NCI-H1105 (cell line): ENCODE measurements at places on chromosomes 7 and 10.

DNA sequence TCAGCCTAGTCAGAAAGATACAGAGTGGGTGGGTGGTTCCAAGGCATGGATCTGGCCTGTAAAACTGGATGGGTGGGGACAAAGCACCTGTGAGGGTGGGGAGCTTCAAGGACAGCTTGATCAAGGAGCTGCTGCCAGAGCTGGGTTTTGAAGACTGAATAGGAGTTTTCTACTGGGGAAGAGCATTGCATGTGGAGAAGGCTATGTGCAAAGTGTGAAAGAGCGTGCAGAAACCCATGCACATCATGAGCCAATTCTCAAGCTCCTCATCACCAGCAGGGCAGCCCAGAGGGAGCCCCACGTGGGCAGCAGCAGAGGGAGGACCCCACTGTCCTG lies 58.6 kb downstream of the PDGFA start:
- no peak for DNase-seq

DNA sequence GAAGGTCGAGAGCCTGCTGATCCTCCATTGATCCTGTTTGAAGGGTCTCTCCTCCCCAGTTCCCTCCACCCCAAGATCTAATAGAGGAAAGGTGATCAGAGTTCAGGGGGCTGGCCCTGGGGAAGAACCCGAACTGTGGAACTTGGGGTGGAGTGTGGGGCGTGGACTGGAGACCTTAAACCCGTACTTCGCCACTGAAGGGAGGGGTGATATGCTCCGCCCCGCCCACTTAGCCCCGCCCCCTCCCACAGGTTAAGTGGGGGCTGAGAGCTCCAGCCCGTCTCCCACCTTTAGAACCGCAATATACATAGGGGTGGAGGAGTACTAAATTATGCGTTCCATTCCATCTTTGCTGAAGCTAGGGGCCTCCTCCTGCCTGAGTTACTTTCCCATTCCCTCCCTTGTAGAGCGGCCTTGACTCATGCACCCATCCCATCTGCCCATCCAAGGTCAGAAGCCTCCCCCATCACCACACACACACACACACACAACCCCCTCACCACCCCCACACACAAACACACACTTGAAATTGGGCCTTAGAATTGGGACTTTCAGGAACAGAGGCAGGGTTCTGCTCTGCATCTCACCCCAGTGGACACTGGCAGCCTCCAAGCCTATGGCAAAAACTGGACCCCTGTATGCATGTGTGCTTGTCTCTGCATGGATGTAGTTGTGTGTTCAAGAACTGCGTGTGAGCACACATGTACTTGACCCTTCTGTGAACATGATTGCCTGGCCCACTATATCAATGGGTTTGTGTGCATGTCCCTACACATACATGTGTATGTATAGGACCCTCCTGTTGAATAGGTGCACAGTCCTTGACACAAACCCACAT lies 991 bp downstream of the SEMA4G start:
- peak; percentile 5 for DNase-seq

DNA sequence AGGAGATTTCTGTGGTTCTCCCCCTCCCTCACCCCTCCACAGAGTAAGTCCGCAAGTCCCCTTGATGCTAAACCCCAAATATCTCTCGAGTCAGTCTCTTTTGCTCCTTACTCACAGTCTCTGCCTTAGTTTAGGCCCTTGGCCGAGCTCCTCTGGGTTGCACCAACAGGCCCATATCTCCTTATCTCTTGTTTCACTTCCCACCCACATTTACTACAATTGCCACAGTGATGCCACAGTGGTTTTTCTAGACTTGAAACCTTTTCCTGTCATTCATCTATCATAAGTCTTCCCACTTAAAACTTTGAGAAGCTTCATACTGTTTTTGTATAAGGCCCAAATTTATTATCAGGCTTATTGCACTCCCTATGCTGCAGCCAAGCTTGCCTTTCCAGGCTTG lies 23.4 kb upstream of the NME8 start:
- no peak for DNase-seq

DNA sequence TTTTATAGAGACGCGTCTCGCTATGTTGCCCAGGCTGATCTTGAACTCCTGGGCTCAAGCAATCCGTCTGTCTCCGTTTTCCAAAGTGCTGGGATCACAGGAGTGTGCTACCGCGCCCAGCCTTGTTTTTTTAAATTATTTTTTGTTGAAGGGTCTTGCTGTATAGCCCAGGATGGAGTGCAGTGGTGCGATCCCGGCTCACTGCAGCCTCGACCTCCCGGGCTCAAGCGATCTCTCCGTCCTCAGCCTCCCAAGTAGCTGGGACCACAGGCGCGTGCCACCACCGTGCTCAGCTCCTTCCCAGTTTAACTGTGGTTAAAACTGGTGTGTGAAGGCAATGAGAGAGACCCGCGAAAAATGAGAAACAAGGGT lies 11.0 kb upstream of the HNRNPF start:
- DNase-seq, result no peak

DNA sequence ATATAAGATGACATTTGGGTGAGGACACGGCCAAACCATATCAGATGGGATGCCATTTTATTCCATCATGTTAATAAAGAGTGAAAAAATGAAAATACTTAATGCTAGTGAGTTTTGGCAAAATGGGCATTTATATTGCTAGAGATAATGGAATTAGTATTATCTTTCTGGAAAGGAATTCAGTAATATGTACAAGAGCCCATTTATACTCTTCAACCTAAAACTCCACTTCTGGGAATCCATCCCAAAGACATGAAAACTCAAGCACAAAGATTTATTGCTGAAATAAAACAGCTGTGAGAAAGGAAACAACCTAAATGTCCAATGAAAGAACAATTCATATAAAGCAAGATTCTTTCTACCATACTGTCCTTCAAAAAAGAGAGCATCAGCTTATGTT lies 96.0 kb upstream of the TMEM168 start:
- DNase-seq, result no peak

DNA sequence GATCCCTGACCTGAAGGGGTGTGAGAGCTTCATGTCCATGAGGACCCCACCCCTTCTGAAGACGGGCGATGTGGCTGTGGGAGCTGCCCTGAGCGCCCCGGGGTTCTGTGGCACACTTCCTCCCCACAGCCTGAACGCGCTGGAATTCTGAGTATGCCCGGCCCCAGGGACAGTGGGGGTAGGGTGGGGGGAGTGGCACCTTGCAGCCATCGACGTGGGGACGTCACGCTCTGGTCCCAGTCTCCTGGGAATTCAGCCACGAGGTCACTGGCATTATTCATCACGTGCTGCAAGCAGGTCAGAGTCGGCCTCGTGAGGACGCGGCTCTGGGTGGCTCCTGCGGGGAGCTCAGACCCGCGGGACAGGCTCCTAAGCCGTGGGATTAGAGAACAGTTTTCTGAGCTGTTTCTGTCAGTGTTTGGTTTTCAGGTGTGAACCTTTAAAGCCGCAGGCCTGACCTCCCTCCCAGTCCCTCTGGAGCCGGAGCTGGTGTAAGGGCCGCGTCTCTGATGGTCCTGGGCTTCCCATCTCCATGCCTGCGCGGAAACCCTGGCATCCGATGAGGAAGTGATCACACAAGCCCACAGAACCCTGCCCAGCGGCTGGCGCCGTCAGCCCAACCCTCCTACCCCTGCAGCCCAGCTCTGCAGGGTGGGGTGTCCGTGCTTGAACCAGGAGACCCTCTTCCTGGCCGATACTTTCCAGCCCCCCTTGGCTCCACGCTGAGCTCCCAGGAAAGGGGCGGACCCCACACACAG lies 16.1 kb downstream of the GPR146 start:
- no peak for DNase-seq

GRCh38 chr7:80273327-80273726 lies 138.7 kb downstream of the GNAI1 start:
- no peak for DNase-seq

- DNase-seq, result no peak
Observed at GRCh38 chr7:151088856-151089699, 2.8 kb downstream of the AGAP3 start.

DNA sequence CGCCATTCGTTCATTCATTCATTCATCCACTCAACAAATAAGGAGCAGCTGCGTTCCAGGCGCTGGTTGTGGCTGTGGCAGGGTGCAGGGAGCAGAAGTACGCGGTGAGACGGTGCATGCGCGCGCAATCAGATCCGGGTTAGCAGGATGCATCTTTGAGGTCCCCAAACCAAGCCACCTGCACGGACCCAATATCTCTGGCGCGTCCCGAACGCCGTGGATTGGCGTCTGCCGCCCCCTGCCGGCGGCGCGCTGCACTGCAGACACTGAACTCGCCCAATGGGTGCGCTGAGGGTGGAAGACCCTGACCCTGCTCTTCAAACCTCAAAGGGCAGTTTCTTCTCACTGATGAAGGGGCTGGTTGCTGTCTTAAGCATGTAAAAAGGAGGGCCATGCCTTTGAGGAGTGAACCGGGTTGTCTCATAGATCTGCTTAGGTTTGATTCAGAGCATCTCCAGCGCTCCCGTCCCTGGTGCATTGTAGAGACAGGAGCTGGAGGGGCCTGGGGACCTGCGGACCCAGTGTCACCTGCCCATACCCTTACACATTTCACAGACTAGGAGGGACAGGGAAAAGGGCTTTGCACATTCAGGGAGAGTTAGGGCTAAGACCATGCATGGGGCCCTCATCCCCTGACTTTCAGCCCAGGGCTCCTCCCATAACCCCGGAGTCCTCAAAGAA lies 102.5 kb downstream of the RAMP3 start:
- no peak for DNase-seq

DNA sequence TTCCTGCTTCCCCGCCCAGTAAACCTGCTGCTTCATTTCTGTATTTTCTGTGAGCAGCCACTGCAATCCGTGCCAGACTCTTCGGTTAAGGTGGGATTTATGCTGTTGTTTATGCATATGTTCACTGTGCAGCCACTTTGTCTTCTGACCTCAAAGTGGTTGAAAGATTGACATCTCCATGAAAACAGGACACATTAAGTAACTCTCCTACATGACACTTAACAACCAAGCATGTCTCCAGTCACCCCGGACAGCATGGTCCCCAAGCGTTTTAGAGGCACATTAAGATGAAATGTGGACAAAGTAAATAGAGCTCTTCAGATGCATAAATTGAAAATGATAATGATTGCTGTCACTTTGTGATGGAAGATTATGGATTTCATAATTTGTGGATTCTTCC lies 421.3 kb downstream of the GFRA1 start:
- DNase-seq, result no peak

DNA sequence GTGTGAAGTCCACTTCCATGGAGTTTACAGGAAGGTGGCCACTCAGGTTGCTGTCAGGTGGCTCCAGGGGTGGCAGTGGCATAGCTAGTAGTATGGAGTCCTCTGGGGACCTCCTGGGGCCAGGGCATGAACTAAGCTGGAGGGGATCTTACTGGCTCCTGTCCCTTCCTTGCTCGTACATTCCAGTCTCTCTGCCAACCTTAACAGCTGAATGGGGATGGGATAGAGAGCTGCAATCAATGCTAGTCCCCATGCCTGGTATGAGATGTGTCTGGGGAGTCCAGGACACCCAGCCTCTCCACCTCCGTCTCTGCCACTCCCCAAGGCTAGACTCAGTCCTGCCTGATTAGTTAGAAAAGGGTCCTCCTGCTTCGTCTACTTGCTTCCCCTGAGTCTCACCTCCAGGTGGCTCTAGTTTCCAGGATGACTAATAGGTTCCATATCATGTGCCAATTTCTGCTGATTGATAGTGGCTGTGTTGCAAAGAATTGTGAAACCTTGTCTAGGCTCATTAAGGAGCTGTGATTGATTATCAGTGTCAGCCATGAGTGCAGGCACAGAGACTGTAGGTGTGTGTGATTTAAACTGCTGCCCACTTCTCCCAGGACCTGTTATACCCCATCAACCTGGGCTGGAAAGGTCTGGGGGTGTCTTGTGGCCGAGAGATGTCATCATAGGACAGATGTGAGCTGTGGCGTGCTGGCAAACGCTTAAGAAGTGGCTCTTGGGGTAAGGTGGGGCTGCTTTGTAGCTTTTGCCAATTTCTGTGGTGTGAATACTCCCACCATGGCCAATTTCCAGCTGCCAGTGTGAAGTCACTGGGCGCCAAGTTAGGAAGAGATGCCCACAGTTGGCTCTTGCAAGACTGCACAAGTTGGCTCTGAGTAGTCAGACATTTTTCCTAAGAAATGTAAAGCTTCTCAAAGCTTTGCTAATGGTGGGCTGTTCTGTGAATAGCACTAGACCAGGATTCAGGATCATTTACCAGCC lies 59.8 kb downstream of the COL13A1 start:
- DNase-seq, result no peak

DNA sequence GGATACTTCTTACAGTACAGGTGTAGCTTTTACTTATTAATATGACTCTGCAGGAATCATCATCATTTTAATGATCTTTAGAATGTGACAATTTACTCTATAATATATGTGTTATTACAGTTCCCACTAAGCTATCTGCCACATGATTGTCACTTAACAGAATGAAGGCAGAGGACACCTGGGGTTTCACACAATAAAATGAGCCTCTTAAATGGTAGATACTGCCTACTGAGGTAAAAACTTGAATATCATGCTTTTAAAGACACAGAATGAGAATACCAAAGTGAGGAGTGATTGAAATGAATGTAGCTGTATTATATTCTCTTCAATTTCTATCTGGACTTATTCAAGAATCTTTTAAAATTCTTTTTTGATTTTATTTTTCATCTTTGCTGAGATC lies 1255.3 kb upstream of the LRRN3 start:
- no peak for DNase-seq

- DNase-seq, result no peak
Observed at GRCh38 chr10:126334272-126334671, 54.0 kb downstream of the ADAM12 start.

DNA sequence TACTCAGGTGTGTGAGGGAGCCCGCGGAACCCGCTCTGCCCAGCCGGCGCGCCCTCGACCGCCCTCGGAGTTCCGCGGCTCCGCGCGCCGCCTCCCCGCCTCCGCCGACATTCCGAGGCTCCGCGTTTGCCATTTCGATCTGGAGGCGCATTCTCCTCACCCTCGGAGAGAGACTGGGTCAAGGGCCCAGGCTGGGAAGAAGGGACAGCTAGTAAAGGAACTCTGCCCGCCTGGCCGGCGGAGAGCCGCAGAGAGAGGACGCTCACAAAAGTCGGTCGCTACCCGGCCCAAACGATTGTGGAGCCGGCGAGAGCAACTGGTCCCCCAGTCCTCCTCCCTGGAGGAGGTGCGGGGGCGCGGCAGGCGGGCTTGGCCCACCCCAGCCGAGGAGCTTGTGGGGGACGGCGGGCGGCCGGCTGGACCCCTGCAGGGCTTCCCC lies 74.5 kb upstream of the LEP start:
- peak; percentile 4 for DNase-seq

DNA sequence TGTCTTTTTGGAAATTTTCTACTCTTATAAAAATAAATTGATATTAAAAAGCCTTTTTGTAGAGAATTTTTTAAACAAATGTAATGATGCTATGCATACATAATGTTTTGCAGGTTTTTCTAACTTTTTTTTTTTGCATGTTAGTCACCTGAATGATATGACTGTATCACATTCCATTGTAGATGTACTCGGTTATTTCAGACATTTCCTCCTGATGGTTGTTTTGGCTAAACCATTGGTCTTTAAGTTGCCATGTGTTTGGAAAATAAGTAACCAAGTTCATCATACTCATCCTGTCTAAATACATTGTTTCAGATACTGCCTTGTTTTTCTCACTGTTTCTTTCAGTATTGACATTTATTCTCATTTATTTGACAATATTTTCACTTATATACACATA lies 25.8 kb downstream of the NHLRC2 start:
- DNase-seq, result no peak
